ENCODE measurements at places on chromosomes 5 and 9.
A peak's percentile ranks its signal among the peaks of the same experiment; 100 is the strongest.

- DNase-seq, result no peak
Observed at GRCh38 chr9:78288214-78288892, 8.6 kb upstream of the PSAT1 start.

GRCh38 chr5:61878471-61878870 lies 427.5 kb upstream of the KIF2A start:
- no peak for DNase-seq

GRCh38 chr5:61162832-61163567 lies 732 bp upstream of the SMIM15 start:
- DNase-seq, result no peak

DNA sequence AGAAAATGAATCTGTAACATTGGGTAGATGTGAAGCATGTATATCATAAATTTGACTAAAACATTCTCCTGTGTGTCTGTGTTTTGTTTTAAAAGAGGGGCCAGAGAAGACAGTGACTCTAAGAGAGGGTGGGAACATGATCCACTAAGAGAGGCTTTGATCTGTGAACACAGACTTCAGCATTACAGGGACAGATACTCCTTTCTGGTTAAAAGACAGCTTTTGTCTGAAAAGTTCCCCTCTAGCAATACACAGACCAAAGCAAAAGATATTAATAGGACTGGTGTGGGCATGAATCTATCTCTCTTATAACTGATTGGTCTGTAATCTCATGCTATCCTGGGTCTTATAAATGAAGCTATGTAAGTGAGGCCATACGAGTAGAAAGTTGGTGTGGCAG lies 150.9 kb downstream of the NUDT12 start:
- DNase-seq, result no peak

GRCh38 chr5:11791792-11792191 lies 112.5 kb downstream of the CTNND2 start:
- no peak for DNase-seq

DNA sequence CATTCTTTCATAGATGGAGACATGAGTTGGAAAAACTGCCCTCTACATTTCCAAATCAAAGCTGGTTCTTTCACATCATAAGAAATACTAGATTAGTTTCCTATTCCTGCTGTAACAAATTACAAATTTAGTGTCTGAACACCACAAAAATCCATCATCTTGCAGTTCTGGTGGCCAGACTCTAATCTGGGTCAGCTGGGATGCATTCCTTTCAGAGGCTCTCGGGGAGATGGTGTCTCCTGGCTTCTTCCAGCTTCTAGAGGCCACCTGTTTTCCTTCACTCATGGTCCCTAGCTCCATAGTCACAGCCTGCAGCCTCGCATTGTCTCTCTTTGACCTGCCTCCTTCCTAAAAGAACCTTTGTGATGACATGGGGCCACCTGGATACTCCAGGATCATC lies 65.2 kb downstream of the RETREG1 start:
- DNase-seq, result no peak

GRCh38 chr9:97852399-97853055 lies 499 bp upstream of the FOXE1 start:
- DNase-seq, result no peak

GRCh38 chr5:176816791-176817347 lies 6.5 kb downstream of the UNC5A start:
- no peak for DNase-seq

- peak; percentile 65 for DNase-seq
Observed at GRCh38 chr9:71747576-71747975, 20.7 kb downstream of the CEMIP2 start.

- no peak for DNase-seq
Observed at GRCh38 chr5:126358525-126358924, 64.7 kb upstream of the GRAMD2B start.

GRCh38 chr9:111916234-111916645 lies 19.6 kb downstream of the UGCG start:
- peak; percentile 44 for DNase-seq

GRCh38 chr5:113166852-113167366 lies 190.3 kb downstream of the DCP2 start:
- DNase-seq, result no peak

- no peak for DNase-seq
Observed at GRCh38 chr9:87628346-87628745, 97.6 kb upstream of the CTSL start.

- peak; percentile 97 for DNase-seq
Observed at GRCh38 chr9:114894609-114895433, 35.6 kb downstream of the TNFSF8 start.

GRCh38 chr5:100697970-100698369 lies 162.8 kb downstream of the FAM174A start:
- no peak for DNase-seq

GRCh38 chr9:117365438-117365837 lies 49.4 kb downstream of the ASTN2 start:
- no peak for DNase-seq
